ENCODE measurements at places on chromosomes 2 and 18.

GRCh38 chr2:1739322-1739957, 4.9 kb downstream of the PXDN start:
- DNase-seq = no peak

- DNase-seq = no peak
Measured at GRCh38 chr2:28341208-28341891, 51.3 kb upstream of the FOSL2 start.

DNA sequence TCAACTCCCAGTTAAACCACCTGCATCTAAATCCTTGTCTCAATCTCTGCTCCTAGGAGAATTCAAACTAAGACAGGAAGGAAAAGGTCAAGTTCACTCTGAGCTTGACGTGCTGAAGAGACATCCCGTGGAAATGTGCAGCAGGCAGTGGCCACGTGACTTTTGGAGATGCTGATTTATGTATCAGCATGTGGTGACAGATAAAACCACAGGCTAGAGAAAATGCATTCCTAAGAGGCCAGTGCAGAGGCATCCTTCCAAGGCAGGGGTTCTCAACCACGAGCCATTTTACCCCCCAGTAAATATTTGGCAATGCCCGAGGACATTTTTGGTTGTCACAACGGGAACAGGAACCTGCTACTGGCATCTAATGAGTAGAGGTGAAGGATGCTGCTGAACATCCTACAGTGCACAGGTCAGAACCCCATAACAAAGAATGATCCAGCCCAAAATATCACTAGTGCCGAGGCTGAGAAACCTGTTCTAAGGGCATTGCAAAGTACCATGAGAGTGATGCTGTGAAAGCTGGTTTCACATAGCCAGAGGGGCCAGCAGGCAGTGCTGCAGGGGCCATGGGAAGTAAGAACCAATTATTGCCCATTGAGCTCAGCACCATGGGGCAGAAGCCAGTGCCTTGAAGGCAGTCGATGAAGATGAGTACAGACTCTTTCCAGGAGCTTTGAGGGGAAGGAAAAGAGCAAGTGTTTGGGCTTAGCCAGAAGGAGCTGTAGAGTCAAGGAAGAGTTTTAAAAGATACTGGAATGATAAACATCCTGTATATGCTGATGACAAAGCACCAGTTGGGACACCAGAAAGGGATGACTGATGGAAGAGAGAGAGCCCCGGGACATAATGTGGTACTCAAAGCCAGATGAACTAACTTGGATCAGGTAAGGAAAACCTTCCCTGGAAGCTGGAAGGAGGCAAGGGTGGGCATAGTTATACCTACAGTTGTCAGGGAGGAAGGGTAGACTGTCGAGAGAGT, 174.6 kb downstream of the HAUS1 start:
- no peak for DNase-seq

DNA sequence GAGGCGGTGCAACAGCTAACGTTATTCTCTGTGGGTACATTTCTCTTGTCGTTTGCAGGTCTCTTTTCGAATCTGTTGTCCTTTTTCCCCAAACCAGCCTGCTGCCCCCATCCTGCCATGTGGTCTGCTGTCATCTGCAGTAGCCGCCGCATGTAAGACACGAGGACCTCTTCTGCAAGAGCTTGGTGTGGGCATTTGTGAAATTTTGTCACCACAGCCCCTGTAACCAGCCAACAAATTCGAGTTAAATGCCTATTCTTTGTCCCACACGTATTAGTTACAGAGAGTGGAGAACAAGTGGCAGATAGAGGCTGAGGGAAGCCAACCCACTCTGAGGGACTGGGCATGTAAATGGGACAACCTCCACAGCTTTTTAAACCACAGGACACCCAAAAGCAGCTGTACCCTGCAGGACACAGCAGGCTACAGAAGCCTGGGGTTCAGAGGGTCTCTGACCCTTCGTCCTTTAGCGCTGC, 35.0 kb downstream of the ITGA6 start:
- no peak for DNase-seq

DNA sequence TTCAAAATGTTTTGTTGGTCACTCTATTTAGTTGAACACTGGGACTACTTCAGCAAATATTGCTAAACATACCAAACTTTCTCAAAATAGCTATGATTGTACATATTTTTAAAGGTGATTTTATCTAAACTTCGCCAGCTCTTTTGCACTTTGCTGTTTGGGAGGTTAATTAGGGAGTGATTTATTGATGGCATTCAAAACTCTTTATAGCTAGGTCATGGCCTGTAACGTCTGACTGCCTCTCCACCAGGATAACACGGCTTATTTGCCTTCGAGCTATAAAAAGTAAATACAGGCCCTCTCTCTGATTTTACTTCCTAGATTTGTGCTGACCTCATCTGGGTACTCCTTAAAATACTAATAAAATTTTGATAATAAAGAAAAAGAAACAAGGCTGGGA, 931.9 kb downstream of the DCDC2C start:
- DNase-seq = no peak

DNA sequence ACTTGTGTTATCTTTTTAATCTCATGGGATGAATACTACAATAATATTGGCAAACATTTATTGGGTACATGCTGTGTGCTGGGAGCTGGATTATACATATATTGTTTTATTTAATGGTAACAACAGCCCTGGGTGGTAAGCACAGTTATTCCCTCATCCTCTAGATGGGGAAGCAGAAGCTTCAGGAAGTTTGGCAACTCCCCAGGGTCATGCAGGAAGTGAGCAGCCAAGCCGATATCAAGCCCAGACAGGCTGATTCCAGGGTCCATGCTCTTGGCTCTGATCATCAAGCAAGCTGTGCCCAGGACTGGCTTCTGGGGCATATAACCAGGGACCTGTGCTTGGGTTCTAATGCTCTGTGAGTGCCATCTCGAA, 155.8 kb downstream of the ZNF516 start:
- DNase-seq = no peak

- DNase-seq = no peak
Measured at GRCh38 chr2:31980674-31981356, 30.0 kb downstream of the MEMO1 start.

GRCh38 chr2:229087267-229087666, 183.8 kb downstream of the PID1 start:
- no peak for DNase-seq

DNA sequence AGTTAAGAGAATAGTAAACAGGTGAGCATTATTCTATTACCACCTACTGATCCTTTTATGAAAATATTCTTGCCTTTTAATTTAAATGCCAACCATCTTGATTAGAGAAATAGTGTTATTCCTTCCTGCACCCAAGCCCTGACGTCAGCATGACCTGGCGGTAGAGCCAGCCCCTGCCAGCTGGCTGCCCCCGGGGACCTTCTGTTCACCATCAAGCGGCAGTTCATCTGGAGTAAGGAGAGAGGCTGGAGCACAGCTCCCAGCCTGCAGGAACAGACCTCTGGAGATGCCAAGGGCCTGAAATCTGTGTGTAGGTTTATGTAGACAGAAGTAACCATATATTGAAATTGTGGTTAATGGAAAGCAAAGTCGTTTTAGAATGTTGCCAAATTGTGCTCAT, 171.8 kb downstream of the GBX2 start:
- DNase-seq = no peak

- DNase-seq = peak; percentile 63
Measured at GRCh38 chr2:232502911-232503808, 15.5 kb upstream of the ECEL1 start.

DNA sequence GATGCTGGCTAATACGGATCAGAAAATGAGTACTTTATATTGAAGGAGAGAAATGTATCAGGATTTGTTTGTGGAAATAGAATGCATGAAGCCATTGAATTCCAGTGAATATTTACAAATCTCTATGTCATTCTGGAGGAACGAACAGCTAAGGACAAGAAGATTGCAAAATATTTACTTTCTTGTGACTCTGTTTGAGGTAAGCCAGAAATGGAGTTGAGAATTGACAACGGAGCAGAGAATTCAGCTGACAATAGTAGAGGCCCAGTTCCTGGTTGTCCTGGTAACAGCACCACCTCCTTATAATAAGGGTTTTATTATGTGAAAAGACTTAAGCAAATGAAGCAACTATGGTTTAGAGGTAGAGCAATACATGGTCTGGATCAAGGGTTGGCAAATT, 349.2 kb downstream of the ADCYAP1 start:
- no peak for DNase-seq

DNA sequence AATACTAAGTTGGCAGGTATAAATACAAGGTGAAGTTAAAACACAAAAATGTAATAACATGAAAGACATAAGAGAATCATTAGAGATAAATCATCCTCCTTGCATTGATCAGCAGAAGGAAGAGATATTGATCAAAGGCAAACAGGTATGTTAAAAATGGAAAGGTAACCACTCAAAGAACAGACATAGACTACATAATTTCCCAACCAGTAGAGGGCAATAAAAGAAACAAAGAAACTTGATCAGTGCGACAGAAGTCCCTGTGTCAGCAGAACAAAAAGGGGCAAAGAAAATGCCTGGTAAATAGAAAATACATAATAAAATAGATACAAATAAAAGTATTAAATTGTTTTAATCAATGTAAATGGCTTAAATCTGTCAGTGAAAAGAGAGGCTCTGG, 53.6 kb downstream of the FAM228A start:
- no peak for DNase-seq

- DNase-seq = no peak
Measured at GRCh38 chr2:235391921-235392615, 101.8 kb upstream of the AGAP1 start.

DNA sequence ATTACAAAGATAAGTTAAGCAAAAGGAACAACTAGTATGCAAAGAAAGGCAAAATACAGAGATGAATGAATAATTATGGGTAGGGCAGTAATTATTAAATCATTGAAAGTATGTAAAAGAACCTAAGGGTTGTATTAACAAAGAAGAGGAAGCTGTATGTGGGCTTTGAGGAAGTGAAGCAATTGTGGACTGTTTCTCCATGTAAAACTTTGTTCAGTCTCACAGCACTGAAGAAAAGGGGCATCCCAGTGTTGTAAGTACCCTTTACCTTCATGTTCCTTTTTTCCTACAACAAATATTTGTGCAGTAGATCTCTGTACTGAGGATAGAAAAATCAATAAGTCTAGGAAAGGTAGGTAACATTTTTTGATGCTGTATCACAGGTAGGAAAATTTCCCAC, 388.7 kb upstream of the NRP2 start:
- DNase-seq = no peak

DNA sequence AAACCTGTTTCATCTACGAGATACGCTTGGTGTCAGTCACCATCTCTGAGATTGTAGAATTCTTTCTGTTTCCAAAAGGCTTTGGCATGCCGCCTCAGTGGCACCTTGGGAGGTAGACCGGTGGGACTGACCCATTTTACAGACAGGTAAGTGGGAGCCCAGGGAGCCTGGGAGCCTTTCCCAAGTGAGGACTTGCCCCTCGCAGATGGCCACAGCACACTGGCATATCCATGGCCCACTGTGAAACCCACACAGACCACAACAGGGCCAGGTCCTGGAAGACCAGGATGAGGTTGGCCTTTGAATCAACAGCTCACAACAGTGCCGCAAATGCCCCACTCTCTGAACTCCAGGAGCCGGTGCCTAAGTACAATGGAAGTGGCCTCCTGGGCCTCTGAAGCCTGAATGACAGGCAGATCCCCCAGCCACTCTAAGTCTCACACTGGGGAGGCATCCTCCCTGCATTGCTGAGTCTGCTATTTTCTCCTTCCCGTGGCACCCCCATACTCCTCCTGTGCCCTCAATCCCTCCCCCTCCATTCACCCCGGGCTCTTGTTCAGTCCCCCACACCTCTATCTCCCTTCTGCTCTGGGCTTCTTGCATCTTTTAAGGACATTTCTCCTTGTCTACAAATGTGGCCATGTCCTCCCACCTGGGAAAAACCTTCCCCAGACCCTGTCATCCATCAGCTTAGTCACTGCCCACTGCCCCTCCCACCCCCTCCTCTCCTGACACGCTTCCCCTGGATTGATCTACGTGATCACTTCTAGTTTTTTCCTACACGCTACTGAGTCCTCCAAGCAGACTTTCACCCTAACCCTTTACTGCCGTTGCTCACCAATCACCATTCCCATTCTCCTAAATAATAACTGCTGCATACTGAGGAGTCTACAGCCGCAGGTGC, 26.2 kb downstream of the CENPA start:
- DNase-seq = no peak

DNA sequence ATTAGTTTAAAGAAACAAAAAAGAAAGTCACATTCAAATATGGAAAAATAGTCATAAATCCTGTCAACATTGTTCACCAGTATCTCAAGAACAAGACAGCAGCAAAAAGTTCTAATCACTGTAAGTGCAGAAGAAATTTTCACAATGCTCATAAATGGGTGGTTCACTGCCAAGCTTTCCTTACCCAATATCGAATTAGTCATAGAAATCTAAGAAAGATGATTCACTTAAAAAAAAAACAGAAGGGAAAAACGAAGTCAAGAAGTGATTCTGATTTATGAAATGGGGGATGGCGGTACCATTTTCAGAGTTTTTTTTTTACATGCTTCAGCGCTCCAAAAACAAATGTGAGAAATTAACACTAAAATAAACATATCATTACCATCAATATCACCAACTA, 156.7 kb downstream of the EXOC6B start:
- DNase-seq = no peak

DNA sequence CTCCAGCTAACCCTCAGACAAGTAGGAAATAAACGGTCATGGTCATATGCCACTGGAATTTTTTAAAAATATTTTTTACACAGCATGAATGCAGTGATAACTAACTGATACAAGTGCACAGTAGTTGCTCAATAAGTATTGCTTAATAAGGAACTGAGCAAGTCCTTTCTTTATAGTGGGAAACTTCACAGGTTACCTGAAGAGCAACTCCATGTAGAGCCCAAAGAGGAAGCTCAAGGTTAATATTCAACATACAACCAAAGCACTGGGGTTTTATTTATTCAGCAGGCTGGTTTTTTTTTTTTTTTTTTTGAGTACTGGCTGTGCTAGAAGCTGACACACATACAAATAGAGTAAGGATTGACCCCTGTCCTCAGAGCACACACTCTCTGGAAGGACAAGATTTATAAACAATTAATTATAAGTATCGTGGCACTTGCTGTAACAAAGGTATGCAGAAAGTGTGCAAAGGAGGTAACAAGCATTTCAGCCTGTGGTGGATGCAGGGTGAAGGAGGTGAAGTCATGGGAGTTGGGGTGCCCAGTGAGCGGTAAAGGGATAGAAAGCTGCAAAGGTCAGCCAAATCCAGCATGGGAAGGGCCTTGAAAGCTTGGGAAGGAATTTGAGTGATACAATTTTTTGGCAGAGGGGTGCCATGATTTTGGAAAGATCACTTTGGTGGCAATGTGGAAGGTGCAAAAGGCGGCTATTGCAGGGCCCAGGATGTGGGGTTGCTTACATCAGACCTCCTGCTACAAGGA, 52.7 kb downstream of the ATOH8 start:
- DNase-seq = no peak

DNA sequence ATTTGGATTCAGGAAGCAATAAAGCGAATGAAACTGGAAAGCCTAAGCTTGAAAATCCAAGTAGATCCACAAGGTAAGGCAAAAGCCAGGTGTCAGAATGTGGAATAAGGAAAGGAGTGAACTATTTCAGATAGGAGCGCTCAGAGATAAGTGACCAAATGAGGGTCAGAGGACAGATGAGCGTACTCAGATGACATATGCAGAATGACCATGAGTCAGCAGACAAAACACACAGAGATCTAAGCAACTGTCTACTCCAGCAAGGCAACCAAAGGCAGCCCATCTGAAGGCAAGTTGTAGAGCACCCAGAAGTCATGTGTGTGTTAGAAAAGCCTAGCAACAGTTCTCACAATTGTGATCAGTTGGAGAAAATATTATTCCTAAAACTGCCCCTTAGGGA, 548.4 kb upstream of the FSHR start:
- no peak for DNase-seq

All from central memory CD4-positive, alpha-beta T cell (primary cell).